AG20443 (cell line): ENCODE measurements at places on chromosomes 7 and 10.
A peak's percentile ranks its signal among the peaks of the same experiment; 100 is the strongest.

DNA sequence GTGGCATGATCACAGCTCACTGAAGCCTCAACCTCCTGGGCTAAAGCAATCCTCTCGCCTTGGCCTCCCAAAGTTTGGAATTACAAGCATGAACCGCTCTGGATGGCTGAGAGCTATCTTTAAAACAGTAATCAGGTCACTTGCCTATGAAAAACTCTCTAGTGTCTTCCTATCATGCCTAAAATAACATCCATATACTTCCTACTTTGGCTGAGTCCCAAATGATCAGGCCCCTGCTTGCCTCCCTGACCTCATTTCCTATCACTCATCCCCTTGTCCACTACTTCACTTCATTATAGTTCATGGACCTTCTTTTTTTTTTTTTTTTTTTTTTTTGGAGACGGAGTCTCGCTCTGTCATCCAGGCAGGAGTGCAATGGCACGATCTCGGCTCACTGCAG lies 28.0 kb downstream of the SEPTIN7 start:
- no peak for DNase-seq

DNA sequence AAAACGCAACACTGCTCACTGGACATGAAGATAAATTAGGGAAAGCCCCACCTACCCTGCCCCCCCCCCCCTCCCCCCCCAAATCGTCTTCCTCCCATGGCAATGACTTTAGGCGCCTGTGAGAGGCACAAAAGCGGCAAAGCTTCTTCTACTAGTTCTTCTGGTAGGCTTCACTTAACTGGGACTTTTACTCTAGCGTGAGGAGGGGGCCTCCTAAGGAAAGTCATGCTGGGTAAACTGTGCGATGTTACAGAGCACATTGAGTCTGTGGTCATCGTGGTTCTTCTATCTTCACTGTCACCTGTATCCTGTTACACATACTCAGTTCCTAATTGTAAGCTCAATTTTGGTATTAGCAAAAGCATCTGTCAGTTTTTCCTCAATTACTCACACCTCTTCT lies 25.1 kb downstream of the HSPB1 start:
- DNase-seq: no peak

DNA sequence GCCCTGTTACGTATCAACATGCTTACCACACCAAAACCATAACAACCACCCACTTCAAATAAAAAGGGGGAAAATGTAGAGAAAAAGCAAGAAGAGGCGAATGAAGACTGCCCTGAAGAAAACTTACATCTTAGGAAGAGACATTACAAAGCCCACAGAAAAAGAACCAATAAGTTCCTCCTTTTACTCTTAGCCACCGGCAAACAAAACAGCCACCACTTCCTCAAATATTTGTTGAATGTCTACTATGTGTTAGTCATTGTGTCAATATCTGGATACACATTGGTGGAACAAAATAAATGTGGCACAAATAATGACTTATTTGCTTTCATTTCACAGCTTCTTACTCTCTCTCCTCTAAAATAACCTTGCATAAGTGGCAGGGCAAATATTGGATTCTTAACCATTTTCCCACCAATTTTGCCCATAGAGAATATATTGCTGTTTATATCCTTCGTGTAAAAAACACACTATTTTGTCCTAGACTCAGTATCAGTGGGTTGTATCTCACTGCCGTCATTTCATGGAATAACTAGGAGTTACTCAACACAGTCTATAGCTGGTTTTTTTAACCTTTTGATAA lies 106.8 kb downstream of the ANK3 start:
- DNase-seq: peak; percentile 45

DNA sequence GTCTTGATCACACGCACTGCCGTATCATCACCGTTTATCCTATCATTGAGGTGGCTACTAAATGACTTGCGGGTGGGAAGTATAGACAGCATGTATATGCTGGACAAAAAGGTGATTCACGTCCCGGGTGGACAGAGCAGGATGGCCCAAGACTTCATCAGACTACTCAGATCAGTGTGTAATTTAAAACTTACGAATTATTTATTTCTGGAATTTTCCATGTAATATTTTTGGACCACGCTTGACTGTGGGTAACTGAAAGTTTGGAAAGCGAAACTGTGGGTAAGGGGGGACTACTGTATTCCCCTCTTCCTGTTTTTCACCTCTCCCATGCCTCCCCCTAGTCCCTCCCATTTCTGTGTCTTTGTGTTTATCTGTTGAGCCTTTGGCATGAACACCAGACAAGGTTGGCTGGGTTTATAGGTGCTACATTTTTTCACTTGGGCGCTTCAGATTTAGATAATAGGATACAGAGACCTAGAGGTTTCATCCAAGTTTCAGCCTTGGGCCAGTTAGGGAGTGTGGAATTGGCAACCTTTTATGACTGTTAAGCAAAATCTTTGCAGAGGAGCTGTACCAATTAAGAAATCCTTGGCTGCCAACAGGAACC lies 55.8 kb downstream of the RBM20 start:
- no peak for DNase-seq

GRCh38 chr7:49324707-49325106 lies 400.4 kb downstream of the CDC14C start:
- no peak for DNase-seq

- peak; percentile 67 for DNase-seq
Observed at GRCh38 chr10:72315611-72316385, 38.9 kb downstream of the DNAJB12 start.

DNA sequence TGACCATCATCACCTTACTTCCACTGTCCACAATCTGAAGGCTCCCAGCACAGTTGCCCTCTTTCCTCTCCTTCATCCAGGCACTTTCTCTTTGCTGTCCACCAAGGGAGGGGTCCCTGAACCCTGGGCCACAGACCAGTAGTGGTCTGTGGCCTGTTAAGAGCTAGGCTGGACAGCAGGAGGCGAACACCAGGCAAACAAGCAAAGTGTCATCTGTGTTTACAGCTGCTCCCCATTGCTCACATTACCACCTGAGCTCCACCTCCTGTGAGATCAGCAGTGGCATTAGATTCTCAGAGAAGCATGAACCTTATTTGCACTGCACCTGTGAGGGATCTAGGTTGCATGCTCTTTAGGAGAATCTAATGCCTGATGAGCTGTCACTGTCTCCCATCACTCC lies 27.7 kb downstream of the FZD1 start:
- no peak for DNase-seq

DNA sequence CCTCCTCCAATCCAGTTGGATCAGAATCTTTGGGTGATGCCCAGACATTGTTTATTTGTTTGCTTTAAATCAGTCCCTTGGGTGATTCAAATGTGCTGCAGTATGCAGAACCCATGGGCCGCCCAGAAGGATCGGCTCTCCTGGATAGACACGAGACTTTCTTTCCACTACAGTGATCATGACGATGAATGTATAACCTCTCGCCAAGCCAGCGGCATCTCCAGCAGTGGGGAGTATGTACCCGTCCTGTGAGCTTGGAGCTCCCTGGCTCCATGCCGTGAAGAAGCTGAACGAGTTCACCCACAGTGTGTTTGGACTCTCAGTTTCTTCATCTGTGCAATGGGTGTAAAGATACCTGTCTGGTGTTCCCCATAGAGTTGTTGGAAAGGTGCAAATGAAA lies 162.3 kb downstream of the CAMK1D start:
- DNase-seq: no peak

DNA sequence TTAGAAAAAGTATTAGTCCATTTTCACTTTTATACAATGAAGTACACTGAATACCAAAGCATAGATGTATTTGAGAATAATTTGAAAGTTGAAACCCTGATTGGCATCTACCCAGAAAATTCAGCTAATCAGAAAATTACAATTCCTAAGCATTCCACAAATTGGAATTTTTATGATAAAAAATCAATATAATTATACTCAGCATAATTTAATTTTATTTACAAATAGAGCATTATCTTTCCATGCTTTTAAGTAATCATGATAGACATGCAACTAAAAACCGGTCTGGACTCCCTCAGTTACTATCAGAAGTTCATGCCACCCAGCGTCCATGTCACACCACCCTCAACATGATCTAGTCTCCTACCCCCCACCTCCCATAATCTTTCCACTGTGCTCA lies 50.4 kb downstream of the ARL4A start:
- DNase-seq: no peak

GRCh38 chr7:157139111-157139809 lies 534 bp downstream of the UBE3C start:
- DNase-seq: peak; percentile 49

- peak; percentile 45 for DNase-seq
Observed at GRCh38 chr7:55423277-55423711, 58.2 kb downstream of the LANCL2 start.

- no peak for DNase-seq
Observed at GRCh38 chr10:71367271-71367670, 29.4 kb upstream of the CDH23 start.

DNA sequence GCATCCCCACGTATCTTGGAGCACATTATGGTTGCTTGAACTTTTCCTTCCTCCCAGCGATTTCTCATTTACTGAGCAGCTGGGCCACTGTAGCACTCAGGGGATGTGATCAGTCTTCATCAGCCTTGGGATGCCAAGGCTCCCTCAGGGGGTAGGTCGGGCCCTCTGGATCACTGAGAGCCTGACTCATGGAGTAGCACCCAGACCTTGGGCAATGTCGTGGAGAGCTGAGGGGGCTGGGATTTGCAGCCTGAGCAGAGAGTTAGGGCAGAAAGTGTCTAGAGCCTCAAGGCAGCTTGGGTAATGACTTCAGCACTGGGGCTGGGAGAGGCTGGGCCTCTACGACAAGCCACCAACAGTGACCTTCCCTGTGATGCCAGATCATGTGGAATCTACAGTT lies 86.5 kb upstream of the CXCL12 start:
- DNase-seq: no peak
